Stimulated activated CD8-positive, alpha-beta memory T cell treated with anti-CD3 and anti-CD28 coated beads, Interleukin-15, amount 100 ng/mL, for 4 hours (primary cell): ENCODE measurements at places on chromosomes 2 and 18.

GRCh38 chr18:26579941-26580618 is 31.7 kb upstream of the KCTD1 start:
- DNase-seq: no peak

GRCh38 chr2:64485961-64486360 is 32.0 kb downstream of the LGALSL start:
- DNase-seq: no peak

DNA sequence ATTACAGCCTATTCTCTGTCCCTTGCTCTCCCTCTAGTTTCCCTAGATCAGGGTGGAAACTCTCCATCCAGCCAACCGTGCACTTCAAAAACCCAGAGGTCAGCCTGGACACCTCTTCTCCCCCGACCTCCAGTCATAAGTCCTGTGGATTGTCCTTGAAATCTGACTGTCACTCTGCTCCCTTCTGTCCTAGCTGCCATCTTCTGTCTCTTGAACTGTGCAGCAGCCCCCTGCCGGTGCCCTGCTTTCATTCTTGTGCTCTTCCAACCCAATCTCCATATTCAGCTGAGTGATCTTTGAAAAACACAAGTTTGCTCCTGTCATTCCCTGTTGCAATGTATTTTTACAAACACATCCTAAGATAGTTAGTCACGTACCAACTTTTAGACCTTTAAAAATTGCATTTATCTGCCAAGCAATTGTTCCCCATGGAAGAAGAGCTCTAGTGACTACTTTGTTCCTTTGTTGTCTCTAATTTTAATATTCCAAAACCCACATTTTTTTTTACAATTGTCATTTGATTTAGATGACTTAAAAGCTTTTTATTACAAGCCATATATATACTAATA is 254.3 kb downstream of the CAMKMT start:
- DNase-seq: no peak

DNA sequence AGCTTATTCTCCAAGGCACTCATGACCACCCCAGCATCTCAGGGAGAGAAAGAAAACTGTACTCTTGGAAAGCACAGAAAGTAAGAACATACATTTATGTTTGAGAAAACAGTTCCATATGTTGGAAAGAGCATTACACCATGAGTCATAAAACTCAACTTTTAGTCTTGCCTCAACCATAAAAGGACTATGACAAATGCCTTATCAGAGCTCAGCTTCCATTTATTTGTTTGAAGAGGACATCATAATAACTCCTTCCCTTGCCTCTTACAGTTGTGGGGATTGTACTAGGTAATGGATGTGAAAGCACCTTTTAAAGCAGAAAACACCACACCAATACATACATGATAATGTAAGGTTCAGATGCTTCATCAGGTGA is 370.8 kb downstream of the LNPK start:
- no peak for DNase-seq

GRCh38 chr2:200765139-200765951 is 46.4 kb upstream of the BZW1 start:
- DNase-seq: no peak

DNA sequence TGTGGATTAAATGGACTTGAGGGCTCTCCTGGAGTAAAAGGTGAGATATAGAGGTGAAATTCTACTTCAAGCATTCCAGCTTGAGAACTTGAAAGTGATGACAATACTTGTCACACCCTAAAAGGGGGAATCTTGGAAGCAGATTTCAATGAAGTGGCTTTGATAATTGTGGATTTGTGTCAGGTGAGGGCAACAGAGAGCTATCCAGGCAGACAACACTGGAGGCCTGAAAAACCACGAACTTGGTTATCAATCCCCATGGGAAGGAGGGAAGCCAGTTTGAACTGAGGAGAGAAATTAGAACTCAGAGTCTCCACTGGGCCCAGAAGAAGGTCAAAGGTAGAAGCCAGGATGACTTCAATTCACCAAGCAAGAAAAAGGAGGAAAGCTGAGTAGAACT is 263.9 kb downstream of the FIGN start:
- DNase-seq: no peak
